ENCODE measurements at places on chromosomes 13 and 19.

- DNase-seq = no peak
These were observed 150.2 kb upstream of the VSTM2B start for GRCh38 chr19:29375429-29376119.

DNA sequence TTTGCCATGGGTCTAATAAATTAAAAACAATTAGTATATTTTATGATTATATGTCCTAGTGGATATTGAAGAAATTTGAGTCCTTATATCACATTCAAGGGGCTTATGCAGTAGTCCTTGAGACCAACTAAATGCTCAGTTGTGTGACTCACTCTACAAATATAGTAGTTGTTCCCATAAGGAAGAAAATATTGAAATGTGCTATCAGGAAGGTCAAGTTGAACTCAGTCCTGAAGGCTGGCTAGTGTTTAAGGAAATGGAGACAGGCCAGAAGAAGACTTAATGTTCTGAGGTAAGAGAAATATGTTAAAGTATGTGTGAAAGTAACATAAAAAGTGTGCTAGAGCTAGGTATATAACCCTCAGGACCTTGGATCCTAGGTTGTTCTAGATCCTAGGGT is 766.1 kb upstream of the GPC6 start:
- DNase-seq = no peak

GRCh38 chr13:108115738-108116137 is 99.6 kb downstream of the LIG4 start:
- DNase-seq = no peak

- no peak for DNase-seq
These were observed 27.4 kb upstream of the SCEL start for GRCh38 chr13:77507931-77508776.

- DNase-seq = no peak
These were observed 33.7 kb upstream of the ZNF724 start for GRCh38 chr19:23283925-23284324.

- DNase-seq = no peak
These were observed 239.0 kb downstream of the RGCC start for GRCh38 chr13:41696163-41697003.

- DNase-seq = no peak
These were observed 22.5 kb downstream of the PABPC3 start for GRCh38 chr13:25118378-25118905.

DNA sequence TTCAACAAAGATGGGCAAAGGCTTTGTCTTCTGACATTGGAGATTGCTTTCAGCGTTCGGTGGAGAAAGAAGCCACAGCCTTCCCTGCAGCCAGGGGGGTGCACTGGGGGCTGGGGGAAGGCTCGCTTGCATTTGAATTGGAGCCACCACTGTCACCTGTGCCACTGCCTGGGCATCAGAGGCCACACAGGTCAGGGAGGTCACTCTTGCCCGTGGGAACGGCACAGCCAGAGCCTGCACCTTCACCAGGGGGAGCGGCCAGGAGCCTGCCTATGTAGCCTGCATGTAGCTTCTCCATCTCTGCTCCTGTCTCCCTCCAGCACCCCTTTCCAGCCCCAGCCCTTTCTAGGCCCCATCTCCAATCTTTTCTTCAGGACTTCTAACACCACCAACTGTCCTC is 43.7 kb upstream of the KCTD15 start:
- DNase-seq = no peak

- DNase-seq = no peak
These were observed 342.7 kb downstream of the ENOX1 start for GRCh38 chr13:43444081-43444480.

DNA sequence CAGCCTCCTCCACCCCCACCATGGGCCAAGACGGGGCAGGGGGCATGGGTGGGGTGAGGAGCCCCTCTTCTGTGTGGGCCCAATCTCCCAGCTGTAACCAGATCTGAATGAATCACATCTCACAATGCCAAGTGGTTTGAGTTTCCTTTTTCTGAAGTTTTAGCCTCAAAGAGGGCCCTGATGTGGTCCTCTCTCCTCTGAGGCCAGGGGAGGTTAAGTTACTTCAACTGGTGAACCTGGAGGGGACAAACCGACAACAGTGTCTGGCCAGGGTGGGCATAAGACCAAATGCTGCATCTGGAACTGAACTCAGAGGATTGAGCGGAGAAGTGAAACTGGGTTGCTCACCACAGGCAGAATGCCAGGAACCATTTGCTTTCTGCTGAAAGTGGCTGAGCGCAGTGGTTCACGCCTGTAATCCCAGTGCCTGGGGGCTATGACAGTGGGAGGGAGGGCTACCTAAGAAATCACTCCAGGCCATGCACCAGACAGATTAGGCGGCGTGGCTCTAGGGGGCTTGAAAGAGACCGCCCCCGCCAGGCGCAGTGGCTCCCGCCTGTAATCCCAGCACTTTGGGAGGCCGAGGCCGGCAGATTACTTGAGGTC is 15.4 kb upstream of the IRGC start:
- DNase-seq = no peak

DNA sequence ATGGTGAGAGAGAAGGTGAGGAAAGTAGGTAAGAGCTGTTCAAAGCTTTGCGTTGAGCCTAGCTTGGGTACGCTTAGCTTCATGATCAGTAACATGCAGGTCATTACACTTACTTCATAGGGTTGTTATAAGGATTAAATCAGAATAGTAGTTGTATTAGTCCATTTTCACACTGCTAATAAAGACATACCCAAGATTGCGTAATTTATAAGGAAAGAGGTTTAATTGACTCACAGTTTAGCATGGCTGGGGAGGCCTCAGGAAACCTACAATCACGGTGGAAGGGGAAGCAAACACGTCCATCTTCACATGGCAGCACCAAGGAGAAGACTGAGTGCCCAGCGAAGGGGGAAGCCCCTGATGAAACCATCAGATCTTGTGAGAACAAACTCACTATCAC is 21.9 kb downstream of the GPALPP1 start:
- no peak for DNase-seq

GRCh38 chr13:96089749-96090239 is at the start of gene HS6ST3:
TSS of gene HS6ST3 (plus strand) at chr13:96090107.
- DNase-seq = no peak

DNA sequence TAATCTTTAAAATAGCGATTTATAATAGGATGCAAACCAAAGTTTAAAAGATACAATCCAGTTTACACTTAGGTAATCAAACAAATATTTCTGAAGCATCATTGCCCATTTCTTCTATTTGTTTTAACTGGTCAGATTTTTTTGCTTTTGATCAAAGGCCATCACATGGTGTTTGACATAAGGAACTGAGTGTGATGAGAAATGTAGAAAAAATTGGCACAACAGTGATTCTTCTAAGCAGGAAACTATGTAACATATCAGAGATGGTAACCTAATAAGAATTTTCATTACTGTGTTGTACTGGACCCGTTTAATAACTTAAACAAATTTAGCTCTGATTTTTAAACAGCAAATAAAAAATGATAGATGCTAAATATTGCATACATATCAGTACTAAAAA is 644.7 kb upstream of the KLF12 start:
- DNase-seq = no peak

- DNase-seq = no peak
These were observed 5.2 kb upstream of the TBXA2R start for GRCh38 chr19:3611841-3612240.

DNA sequence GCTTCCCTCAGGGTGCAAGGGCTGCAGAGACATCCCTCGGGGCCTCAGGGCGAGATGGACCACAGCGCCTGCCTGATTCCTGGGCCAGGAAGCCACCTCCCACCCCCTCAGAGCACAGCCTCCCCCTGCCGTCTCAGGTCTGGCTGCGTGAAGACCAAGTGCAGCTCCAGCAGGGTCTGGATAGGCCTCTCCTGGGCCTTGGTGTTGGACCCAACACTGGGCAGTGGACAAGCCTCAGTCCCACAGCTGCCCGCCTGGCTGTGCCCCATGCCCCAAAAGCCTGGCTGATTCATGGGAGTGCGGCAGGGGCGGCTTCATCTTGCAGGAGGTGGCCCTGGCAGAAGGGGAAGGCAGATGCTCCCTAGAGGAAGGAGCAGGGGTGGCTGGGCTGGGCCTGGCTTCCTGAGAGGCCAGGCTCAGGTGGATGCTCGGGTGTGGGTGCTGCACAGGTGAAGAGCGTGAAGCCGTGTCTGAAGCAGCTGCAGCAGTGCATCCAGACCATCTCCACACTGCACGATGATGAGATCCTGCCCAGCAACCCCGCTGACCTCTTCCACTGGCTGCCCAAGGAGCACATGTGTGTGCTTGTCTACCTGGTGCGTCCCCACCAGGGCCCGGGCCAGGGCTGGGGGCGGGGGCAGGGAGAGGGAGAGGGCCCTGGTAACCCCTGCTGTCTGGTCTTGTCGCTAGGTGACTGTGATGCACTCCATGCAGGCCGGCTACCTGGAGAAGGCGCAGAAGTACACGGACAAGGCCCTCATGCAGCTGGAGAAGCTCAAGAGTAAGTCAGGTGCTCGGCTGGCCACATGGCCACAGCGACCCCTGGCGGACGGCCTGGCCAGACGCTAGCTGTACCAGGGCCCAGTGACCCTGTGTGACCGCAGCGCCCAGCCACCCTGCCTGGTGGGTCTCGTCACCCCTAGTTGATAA is 21.7 kb downstream of the MAU2 start:
- DNase-seq = no peak

DNA sequence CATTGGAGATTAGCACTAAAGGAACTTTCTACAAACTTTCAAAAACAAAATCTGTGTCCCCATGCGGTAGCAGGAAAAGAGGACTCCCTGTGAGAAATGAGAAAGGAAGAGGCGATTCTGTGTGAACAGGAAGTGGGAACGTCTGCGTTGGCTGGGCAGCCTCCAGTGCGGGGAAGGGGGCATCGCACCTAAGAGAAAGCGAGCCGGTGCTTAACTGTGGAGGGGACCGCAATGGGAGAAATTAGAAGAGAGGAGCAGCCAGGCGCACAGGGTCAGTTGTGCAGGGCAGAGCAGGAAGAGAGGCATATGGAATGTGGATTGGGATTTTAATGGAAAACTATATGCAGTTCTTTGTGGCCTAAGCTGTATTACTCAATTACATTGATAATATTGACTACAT is 77.4 kb upstream of the DOCK9 start:
- DNase-seq = no peak

DNA sequence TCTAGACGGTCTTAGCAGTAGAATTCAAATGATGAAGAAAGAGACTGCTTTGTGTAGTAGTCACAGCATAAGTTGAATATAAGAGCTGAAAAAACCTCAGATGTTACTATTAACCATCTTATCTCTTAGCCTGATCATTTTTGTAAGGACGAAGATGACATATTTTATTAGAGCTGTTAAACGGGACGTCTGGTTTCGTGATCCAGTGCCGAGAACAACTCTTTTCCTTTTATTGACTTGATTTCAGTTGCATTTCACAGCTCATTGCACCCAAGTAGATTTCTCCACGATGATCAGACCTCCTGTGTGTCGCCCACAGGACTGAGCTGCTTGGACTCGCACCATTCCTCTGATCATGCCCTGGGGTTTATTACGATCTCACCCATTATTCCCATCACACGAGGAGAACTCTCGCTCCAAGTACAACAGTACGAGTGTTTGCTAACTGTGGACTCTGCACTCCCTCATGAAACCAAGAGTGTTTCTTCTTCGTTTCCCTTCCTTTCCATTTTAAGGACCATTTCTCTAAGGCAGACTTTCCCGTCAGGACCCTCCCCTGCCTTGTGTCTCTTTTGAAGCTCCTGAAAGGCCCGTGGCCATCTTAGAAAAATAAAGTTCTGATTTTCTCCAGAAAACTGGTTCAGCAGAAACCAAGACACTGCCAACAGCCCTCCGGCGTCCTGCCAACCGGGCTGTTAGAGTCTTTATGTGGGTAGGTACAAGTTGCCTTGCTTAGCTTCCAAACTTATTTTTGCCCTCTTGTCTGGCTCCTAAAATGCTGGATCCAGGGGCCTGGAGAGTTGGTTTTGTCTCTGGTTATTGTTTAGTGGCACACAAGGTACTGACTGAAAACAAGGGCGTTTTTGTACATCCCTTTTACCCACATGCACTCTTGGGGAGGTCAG is 48.2 kb upstream of the RNF113B start:
- DNase-seq = no peak

DNA sequence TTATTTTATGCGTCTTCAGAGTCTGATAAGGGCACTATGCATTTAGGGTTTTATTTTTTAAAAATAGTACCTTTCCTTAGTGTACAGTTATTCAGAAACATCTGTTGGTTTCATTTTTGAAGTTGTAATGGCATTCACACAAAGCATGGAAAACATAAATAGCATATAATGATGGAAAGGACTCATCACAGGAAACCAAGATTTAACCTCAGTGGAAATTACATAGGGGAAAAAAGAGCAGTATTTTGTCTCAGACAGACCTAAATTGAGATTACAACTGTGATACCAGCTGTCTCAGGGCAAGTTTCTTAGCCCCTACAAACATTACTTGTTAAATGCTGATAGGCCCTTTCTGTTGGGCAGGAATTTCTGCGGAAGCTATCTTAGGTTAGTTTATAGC is 57.2 kb downstream of the NHLRC3 start:
- no peak for DNase-seq

- no peak for DNase-seq
These were observed 5.8 kb upstream of the FRY start for GRCh38 chr13:32025730-32026129.

DNA sequence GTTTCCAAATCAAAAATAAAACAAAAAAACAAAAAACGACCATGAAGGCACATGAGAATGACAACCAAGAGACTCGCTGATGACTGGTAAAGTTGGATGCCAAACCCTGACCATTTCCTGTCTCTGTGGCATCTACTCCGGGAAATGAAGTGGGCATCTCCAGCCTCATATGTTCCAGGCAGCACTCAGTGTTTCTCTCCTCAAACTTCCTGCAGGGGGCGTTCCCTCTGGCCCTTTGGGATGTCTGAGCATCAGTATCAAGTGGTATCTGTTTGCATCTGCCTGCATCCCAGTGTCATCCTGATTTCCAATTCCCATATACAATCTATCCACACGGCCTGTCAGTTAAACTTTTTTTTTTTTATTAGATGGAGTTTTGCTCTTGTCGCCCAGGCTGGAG is 9.8 kb upstream of the SIGLEC12 start:
- no peak for DNase-seq

GRCh38 chr19:40663695-40664692 is 26.5 kb downstream of the NUMBL start:
- DNase-seq = no peak

DNA sequence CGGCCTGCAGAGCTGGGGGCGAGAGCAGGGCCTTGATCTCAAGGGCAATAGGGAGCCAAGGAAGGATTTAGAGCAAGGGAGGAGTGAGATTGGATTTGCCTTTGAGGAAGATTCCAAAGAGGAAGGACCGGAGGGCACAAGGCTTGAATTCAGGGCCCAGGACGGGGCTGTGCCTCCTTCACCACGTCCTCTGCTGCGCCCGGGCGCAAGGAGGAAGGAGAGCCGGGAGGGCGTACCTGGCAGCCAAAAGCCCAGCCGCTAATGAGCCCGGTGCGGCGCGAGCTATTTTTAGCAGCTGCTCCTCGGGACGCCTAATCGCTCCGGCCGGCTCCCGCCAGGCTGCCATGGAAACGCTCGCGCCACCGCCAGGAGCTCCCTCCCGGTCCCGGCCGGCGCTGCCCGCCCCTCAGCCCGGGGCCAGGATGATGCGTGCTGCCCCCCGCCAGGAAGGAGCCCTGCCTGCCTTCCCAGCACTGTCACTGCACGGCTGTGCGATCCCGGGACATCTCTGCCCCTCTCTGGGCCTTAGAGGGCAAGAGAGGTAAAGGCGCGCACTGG is 31.3 kb downstream of the TINCR start:
- no peak for DNase-seq

- DNase-seq = no peak
These were observed 27.9 kb upstream of the NDUFS7 start for GRCh38 chr19:1355568-1356507.

- DNase-seq = no peak
These were observed 72.0 kb downstream of the SPATA13 start for GRCh38 chr13:24232474-24232873.
